ENCODE measurements at places on chromosomes 4 and X.

GRCh38 chrX:54495814-54496516, at the start of gene FGD1:
FGD1 (minus strand) TSS chrX:54496234; CDS start chrX:54495432, 802 bp downstream.
- DNase-seq, result no peak

- no peak for DNase-seq
These were observed 95.2 kb downstream of the ATG4A start for GRCh38 chrX:108186811-108187210.

DNA sequence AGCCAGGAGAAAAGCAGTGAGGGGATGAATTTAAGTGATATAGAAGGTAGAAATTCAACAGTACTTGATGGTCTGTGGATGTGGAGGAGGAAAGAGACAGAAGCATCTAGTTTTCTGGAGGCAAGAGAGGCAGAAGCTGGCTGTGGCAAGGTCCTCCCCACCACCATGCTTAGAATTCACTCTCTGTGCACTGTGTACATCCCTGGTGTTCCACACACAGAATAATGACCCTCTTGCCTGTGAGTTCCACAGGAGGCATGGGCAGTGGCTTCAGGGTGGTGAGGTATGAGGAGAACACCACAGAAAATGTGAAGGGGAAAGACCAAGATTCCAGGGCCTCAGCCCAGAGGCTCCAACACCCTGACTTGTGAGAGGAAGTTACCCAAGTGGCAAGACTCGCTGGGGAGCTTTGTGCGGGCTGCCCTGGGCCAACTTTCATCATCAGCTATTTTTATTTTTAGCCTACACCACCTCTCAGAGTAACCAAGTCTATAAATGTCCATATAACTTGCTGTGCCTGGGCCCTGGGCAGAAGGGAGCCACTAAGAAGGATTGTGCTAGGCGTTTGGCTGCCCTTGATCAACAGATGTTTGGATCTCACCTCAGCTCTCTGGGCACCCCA, 7.8 kb upstream of the INTS6L start:
- no peak for DNase-seq

DNA sequence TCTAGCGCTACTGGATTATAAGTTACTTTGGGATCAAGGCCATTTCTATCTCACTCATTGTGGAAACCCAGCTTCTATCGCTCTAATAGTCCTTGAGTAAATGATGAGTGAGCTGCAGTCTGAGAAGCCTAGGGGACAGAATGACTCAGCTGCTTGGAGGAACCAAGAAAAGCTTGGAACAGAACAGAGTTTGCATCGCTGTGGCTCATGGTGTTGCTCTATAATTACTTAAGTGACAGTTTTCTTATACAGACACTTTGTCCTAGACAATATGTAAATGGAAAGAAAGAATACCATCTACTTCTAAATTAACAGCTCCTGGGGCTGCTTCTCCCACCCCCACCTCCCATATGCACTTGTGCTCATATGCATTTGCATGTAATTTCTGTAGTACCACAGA, 156.9 kb downstream of the SLIT2 start:
- DNase-seq, result no peak

- no peak for DNase-seq
These were observed 508.0 kb upstream of the CXorf51A start for GRCh38 chrX:147322496-147322895.
